ENCODE measurements at places on chromosomes 4 and X.

GRCh38 chrX:97898798-97899197, 1015.1 kb downstream of the RPA4 start:
- no peak for DNase-seq

GRCh38 chr4:147833254-147833653, 101.4 kb downstream of the ARHGAP10 start:
- DNase-seq, result no peak

GRCh38 chr4:4402966-4403365, 16.1 kb downstream of the NSG1 start:
- no peak for DNase-seq

DNA sequence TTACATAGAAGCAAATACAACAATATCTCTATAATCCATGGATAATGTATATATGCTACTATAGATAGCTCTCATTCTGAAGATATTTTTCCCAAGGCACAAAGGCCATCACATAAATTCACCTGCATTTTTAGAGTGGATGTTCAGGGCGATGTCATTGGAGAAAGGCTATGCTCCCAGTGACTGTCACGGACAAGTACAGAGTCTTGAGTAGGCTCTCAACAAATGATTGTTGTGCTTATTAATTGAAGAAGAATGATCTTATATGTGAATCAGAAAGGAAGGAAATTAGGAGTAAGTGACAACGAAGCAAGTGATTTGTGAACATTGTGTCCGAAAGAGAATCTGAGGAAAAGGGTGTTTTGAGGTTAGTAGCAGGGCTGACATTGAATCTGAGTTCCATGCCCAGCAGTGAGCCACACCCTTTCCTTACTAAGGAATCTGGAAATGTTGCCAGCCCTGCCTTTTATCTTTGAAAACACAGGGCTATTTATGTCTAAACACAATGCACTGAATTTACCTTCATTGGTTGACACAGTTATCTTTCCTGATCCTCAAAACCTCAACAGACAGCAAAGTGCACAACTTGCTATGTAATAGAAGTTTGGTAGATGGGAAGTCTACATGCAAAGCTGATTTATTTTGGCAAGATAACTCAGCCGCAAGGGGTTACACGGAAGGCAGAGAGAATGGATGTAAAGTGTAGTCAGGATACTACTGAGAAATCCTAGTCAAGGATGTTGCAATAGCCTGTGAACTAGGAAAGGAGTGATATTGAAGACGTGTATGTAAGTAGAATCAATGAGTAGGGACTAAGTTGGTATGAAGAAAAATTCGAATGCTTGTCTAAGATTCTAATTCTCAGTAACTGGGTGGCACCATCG, 50.4 kb downstream of the SORBS2 start:
- no peak for DNase-seq

DNA sequence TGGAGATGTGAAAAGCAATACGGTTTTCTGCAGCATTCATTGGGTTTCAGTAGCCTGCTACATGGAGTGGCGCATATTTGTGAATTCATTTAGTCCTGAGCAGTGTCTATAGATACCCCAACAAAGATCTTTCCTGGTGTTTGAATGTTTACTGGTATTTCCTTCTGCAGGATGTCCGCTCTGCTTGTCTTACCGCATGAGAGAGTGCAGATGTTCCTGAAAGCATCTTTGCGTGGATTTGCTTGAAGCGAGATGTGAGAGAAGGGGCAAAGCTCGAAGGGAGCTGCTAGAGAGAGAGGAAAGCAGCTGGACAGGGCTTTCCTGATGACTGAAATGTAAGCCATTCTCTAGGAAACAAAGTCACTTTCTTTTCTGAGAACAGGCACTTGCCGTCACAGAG, 40.9 kb upstream of the GYPA start:
- DNase-seq, result no peak

GRCh38 chrX:104112326-104112951, at the start of gene ZCCHC18:
ZCCHC18 (plus strand) TSS chrX:104112523; CDS start chrX:104114112, 1,589 bp downstream.
- no peak for DNase-seq

- DNase-seq, result no peak
These were observed 33.8 kb upstream of the TRIM2 start for GRCh38 chr4:153170407-153170806.

DNA sequence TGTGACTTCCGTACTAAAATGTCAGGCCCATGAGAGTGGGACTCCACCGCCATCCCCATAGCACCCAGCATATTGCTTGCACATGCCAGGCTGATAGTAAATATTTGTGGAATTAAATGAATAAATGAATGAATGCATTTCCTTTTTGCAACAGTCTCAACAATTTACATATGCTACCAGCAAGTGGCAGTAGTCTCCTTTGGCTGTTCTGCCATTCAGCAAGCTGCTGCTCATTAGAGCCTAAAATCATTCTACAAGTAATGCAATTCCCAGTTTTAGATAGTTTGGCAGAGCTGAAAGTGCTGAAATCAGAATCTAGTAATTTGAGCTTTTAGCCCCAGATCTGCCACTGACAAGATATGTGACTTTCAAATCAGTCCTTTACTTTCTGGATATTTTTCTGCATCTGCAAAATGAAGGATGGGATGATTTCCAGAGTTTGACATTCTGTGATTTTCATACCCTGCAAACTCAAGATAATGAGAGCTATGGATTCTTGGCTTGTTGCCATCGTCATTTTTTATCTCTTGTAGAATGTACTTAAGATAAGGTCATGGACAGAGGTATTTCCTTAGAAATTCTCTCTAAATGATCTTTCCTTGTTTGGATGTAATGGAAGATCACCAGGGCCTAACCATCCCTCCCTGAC, 35.7 kb upstream of the INTS6L start:
- peak; percentile 29 for DNase-seq

GRCh38 chr4:136812100-136812880, 720.0 kb downstream of the PCDH18 start:
- DNase-seq, result no peak

DNA sequence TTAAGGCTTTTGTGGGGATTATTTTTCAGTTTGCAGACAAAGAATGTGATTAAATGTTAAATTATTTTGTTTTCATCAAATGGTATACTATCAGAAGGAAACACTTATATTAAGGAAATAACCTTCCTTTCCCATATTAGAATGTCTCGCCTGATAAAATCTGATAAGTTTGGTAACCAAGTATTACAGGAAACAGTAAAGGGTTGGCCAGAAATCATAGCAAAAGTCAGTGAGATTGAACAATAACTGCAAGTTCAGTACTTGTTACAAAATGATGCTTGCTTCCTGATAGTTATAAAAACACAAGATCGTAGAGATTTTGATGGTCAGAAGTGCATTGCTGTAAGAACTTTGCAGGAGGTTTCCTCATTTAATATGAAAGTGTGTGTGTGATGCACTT, 40.5 kb downstream of the FABP2 start:
- DNase-seq, result no peak

- no peak for DNase-seq
These were observed 105.0 kb downstream of the TBL1X start for GRCh38 chrX:9569876-9570301.

DNA sequence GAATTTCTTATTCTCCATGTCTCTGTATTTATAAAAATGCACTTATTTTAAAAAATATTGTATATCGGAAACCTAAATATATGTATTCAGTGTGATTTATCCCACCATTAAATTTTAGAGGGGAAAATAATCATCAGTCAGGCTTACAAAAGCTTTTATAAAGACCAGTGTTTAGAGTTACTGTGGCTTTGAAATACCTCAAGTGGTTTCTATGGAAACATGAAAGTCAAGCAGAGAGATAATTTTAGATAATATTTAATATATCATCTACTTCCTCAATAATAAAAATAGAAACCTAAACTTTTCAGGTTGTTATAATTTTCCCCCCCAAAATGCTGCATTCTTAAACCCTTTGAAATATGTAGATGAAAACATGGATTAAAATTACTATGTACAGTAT, 332.9 kb upstream of the PITX2 start:
- DNase-seq, result no peak

- DNase-seq, result no peak
These were observed 64.2 kb downstream of the PPP2R2C start for GRCh38 chr4:6408263-6408662.

GRCh38 chr4:21947791-21948346, 703 bp downstream of the KCNIP4 start:
- no peak for DNase-seq

GRCh38 chrX:111340054-111340453, 69.8 kb upstream of the CAPN6 start:
- DNase-seq, result no peak

DNA sequence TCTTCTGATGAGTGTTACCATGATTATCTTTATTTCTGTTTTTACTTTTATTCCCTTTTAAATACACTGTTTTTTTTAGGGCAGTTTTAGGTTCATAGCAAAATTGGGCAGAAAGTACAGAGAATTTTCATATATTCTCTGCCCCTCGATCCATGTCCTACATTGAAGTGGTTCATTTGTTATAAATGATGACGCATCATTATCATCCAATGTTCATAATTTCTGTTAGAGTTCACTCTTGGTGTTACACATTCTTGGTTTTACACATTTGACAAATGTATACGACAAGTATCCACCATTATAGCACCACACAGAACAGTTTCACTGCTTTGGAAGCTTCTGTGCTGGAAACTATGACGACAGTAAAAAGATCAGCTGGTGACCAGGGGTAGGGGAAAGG, 578.1 kb upstream of the AADAT start:
- DNase-seq, result no peak

DNA sequence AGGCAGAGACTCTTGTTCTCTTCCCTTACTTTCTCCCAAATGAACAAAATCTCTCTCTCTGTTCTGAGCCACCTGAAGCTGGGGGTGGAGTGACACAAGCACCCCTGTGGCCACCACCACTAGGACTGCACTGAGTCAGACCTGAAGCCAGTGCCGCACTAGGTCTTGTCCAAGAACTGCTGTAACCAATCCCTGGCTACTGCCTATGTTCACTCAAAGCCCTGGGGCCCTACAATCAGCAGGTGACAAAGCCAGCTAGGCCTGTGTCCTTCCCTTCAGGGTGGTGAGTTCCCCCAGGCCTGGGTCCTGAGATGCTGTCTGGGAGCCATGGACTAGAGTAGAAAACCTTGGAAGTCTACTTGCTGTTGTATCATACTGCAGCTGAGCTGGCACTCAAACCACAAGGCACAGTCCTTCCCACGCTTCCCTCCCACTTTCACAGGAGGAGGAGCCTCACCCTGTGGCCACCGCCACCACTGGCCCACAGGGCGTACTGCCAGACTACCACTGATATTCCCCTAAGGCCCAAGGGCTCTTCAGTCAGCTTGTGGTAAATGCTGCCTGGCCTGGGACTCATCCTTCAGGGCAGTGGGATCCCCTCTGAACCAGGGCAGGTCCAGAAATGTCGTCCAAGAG, 119.1 kb downstream of the RTL9 start:
- DNase-seq, result peak; percentile 31

DNA sequence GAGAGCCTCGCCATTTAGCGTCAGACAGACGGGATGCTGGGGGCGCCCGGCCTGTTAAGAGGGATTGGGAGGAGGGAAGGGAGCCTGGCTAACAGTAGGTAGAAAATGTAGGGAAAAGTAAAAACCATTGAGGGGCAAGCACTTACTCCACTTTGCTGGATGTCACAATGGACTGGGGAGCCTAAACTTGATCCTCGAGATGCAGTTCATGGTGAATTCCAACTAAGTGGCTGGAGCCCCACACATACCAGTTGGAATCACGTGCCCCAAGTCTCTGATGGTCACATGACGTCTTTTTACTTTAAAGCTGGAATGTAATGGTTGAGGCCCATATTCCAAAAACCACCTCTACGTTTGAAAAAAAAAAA, 1.5 kb downstream of the PLS3 start:
- DNase-seq, result no peak

- DNase-seq, result no peak
These were observed 226.7 kb downstream of the SNCA start for GRCh38 chr4:89610236-89610635.

GRCh38 chrX:10190367-10190766, 33.6 kb downstream of the CLCN4 start:
- peak; percentile 61 for DNase-seq

DNA sequence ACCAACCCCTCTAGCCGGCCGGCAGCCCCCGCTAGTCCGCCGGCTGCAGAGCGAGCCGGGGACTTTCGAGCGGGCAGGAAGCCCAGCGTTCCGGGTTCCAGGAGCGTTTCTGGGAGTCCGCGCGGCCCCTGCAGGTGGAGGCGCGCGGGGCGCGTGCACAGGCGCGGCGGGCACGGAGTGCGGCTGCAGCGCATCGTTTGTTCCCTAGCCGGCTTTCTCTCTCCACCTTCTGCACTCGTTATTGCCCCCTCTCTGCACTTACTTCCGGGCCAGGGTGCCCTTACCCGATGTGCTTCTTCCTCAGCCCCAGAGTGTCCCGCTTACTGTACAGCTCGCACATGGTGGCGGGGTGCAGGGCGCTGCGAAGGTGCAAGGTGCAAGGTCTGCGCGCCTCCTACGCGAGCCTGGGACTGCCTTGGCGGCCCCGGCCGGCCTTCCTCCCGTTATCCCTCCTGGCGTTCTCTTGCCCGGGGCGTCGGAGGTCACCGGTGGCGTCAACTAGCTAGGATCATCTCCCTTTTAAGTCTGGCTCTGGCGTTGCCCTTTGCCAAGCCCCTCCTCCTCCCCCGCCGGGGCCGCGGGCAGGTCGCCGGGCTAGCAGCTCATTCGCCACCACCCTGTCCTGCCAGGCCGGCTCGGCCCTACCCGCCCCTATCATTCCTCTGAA, at the start of gene ETNPPL:
TSS of gene ETNPPL (minus strand) at position 495 of the 667 bp plus-strand sequence. CDS start at position 340, 155 bp downstream.
- no peak for DNase-seq

DNA sequence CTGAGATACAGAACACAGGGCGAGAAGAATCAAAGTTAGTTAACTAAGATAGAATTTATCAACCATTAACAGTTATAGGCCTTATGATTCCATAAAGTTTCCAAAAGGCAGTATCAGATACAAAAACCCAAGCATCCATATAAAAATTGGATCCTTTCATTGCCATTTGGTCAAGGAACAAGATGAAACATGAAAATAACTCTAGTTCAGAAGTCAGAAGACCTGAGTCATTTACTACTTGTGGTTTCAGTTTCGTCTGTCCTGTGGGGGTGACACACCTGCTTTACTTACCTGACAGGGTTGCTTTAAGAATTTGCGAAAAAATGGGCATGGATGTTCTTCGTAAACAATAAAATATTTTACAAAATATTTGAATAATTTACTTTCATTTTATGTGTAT, 130.8 kb downstream of the ANAPC10 start:
- no peak for DNase-seq

- DNase-seq, result no peak
These were observed 141.0 kb downstream of the IL1RAPL2 start for GRCh38 chrX:104707042-104707441.

- no peak for DNase-seq
These were observed 78.9 kb downstream of the RRAGB start for GRCh38 chrX:55796496-55796895.

DNA sequence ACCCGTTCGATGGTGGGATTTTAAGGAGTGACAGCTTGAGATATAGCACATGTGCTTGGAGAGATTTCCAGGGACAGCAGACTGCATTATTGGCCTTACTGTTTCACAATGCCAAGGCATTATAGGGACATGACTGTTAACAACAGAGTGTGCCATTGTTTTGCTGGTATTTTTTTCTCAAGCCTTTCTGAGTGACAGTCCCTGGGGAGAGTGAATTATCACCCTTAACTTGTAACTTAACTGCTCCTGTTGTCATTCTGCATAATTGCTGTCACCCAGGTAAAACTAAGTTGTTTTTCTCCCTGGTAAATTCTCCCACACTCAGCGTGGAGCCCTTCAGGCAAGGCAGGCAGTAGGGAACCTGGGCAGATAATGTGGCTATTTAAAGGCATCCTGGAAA, 989.2 kb upstream of the LCORL start:
- DNase-seq, result no peak

GRCh38 chr4:41455206-41455605, 82.8 kb upstream of the LIMCH1 start:
- DNase-seq, result no peak

- DNase-seq, result peak; percentile 0
These were observed 544.5 kb downstream of the PPP4R3C start for GRCh38 chrX:26918631-26919030.

GRCh38 chr4:6041800-6042199, 23.6 kb upstream of the C4orf50 start:
- DNase-seq, result no peak

All from MV-4-11 (cell line).